Stimulated activated CD4-positive, alpha-beta T cell treated with anti-CD3 and anti-CD28 coated beads, Interleukin-2, amount 100 ng/mL, for 24 hours (primary cell): ENCODE measurements at places on chromosomes 3 and 15.

- no peak for DNase-seq
These were observed 99.6 kb downstream of the SHQ1 start for GRCh38 chr3:72748659-72749058.

DNA sequence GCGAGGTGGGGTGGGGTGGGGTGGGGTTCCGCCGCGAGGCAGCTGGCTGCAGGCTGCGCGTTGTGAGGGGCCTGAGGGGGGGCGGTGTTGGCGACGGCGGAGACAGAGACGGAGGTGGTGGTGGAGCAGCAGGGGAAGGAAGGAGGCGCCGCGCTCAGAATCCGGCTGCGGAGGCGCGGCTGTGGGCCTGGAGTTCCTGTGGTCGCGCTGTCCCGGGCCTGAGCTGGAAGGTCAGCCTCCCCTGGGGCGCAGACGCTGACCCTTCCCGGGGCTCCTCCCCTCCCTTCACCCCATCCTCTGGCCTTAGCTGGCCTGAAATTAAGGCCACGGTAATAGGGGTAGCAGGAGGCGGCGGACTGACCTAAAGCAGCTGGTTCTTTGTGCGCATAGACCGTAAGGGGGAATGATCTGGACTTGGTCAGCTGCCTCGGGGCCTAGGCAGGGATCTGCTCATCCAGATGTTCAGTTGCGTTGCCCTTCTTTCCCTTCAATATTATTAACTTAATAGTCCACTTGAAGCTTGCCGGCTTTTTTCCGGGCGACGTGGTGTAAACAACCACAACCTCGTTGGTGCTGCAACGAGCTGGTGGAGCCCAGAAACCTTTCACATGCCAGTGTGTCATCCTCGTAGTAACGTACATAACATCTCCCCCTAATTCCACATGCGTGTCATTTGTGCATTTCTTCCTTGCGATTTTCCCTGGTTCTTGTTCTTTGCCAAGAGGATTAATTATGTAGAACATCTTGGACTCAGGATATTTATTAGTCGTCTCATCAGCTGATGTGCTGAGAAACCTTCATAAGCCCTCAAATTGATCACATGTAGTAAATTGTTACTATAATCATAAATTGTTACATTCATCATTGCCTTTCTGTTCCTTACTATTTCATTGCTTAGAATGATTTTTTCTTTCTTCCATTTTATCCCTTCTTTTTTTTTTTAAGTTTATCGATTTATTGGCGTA lies 626 bp downstream of the SEC62 start:
- peak; percentile 43 for DNase-seq

DNA sequence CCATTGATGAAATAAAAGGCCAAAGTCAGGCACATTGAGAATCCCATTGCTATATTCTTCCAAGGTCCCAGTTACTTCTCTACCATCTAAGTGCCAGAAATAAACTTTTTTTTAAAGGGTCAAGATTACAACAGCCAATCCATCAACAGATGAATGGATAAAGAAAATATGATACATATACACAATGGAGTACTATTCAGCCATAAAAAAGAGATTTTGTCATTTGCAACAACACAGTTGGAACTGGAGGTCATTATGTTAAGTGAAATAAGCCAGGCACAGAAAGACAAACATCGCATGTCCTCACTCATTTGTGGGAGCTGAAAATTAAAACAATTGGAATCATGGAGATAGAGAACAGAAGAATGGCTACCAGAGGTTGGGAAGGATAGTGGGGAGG lies 25.5 kb downstream of the ULK4 start:
- DNase-seq = no peak

DNA sequence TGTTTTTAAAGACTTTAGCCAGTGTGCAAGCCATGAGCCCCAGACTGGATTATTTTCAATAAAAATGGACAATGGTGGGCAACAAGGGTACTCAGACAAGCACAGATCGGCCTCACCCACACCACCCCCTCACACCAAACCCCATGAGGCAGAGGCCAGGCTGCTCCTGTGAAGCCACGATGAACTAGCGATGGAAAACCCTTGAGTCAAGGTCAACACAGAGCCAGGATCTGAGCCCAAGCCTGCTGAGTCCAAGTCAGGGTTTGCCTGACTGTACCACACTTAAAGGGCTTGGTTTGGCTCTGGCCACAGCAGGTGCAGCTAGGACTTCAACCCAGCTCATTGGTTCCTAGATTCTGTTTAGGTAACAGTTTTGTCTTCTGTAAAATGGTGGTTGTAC lies 131.5 kb upstream of the SLC2A2 start:
- no peak for DNase-seq

- no peak for DNase-seq
These were observed 166.4 kb upstream of the PROK2 start for GRCh38 chr3:71951361-71951760.

GRCh38 chr15:27089233-27089586 lies 118.2 kb downstream of the GABRG3 start:
- no peak for DNase-seq

- no peak for DNase-seq
These were observed 30.2 kb upstream of the CFAP161 start for GRCh38 chr15:81103857-81104256.

GRCh38 chr15:69593981-69594966 lies 141.7 kb downstream of the RPLP1 start:
- DNase-seq = no peak

- DNase-seq = no peak
These were observed 509.9 kb downstream of the MECOM start for GRCh38 chr3:169153656-169154055.

- no peak for DNase-seq
These were observed 8.8 kb downstream of the CAPN3 start for GRCh38 chr15:42368096-42368495.

GRCh38 chr15:50112488-50113186 lies 6.4 kb downstream of the ATP8B4 start:
- no peak for DNase-seq

GRCh38 chr15:58649175-58649574 lies 100.3 kb downstream of the ADAM10 start:
- DNase-seq = no peak

- DNase-seq = no peak
These were observed 8.2 kb downstream of the LRIG1 start for GRCh38 chr3:66492672-66493071.

GRCh38 chr3:147630921-147631415 lies 221.8 kb downstream of the ZIC1 start:
- no peak for DNase-seq

- no peak for DNase-seq
These were observed 236.5 kb downstream of the SQOR start for GRCh38 chr15:45871121-45871855.

GRCh38 chr15:75620841-75621391 lies 4.6 kb downstream of the SNUPN start:
- peak; percentile 26 for DNase-seq

DNA sequence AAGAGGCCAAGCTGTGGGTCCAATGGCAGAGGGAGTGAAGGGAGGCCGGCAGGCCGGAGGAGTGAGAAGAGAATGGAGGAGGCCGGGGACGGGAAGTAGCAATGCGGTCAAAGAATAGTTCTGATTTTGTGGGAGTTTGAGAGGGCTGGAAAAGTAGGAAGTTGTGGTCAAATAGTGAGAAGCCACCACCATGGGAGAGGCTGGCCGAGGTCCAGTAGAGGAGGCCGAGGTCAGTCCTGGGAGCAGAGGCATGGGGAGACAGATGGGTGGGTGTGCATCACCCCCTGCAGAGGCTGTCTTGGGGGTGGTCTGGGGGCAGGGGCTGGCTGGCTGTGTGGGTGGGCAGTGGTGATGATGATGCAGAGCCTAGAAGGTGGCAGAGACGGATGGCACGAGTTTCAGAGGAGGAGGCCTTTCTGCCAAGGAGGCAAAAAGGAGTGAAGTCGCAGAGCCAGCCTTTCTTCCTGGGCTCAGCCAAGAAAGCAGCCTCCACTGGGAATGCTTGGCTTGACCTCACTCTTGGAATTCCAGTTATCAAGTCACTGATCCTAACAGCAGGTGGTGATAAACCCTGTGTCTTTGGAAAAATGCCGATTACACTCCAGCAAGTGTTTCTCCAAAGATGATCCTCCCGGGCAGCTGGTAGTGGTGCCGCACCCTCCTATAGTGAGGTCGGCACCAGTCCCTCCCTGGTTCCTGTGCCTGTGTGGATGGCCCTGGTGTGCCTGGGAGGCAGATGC lies 57.3 kb downstream of the ARNT2 start:
- no peak for DNase-seq

GRCh38 chr3:43638594-43639447 lies 17.0 kb upstream of the ANO10 start:
- DNase-seq = peak; percentile 38

DNA sequence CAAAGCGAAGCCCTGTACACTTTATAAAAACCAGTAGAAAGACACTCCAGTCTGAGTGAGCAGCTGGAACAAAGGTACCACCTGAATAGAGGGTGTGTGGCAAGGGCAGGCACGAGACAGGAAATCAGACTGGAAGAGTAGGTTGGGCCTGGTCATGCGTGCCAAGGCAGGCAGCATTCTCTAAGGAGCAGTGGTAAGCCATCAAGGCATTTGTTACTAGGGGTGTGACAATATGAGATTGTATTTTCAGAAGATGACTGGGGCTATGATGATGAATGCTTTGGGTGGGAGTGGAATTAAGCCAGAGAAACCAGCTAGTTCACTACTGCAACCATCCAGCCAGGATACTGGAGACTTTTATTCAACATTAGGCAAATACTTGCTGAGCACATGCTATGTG lies 5.0 kb downstream of the JMJD7 start:
- no peak for DNase-seq

- DNase-seq = no peak
These were observed 77.5 kb downstream of the KLHL25 start for GRCh38 chr15:85717212-85717611.

- no peak for DNase-seq
These were observed 48.1 kb downstream of the MAGEF1 start for GRCh38 chr3:184663756-184664155.

DNA sequence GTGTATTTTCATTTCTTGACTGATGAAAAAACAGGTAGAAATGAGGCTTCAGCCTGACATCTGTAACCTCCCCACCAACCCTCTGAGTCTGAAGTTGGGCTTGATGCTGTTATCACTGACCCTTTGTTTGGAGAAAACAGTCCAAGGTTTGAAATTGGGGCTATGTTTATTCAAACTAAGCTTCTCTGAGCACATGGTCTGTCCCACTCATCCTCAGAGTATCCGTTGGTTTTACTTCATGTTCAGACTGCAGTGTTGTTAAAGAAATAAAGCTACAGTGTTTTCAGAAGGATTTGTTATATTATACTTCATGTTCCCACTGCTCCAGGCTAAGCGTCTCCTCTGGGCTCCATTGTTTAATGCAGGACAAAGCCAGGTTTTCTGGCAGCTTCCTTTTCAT lies 6.0 kb downstream of the MAPKBP1 start:
- no peak for DNase-seq

- DNase-seq = no peak
These were observed 28.7 kb upstream of the COL6A6 start for GRCh38 chr3:130488288-130488687.

DNA sequence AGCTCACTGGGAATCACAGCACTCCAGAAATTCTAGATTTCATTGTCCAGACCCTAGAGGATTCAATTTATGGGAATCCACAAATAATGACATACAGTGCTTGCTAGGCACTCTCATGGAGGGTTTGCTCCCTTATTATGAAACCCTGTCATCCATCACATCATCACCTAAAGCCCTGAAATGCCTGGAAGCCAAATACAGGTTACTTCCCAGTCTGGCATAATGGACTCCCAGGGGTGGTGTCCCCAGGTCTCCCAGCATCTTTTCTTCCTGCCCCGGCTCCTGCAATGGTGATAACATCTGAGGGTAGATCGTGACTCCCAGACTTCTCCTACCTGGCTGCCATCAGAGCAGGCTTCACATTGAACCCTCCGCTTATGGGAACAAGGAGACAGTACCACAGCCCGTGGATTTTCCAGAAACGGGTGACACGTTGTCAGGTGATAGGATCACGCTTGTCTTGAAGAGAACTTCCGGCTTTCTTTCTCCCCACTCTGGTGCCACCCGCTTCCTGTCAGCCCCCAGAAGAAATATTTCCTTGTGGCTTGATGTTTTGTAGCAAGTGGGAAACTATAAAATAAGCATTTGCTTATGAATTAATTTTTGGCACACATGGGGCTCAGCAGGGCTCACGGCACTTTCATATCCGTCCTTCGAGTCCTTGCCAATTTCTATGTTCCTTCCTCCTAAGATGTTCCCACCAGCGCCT lies 238.7 kb upstream of the BHLHE40 start:
- DNase-seq = no peak

- no peak for DNase-seq
These were observed 25.0 kb downstream of the SLC12A8 start for GRCh38 chr3:125187599-125187910.

DNA sequence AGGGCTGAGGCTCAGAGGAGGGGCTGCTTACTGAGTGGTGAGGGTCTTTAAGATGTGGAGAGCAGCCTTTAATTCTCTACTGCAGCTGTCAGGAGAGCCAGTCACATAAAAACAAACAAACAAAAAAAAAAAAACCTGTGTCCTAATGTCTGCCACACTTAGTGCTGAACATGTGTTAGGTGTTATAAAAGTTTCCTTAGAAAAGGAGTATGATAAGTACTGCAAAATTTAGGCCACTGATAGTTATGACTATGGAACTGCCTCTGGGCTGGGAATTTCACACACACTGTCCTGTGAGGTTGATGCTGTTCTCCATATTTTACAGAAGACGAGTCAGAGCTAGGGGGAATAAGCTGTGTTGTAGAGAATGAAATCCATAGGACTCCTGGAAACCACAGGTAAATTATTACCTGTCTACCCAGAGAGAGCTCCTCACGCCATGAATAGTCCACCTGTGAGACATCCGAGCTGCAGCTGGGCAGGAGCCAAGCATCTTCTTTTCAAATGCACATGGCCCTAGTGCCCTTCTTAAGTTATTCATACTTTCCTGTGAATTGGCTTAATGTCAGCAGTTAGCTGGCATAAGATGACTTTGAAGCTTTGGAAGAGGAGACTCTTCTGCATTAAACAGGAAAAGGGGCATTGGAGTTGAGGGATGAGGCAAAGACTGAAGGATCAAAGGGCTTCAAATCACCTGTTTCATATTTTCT lies 34.5 kb upstream of the SKOR1 start:
- DNase-seq = no peak
